WTC11 (cell line): ENCODE measurements at places on chromosomes 3 and 15. TPM values are rescaled to one million over a fixed set of nuclear protein-coding genes. Genes with fewer than 3 reads are reported as not detected.

The ANKDD1A gene
- total RNA-seq, result 6.1 to 7.9 TPM (median 7.4 TPM) in 3 replicates

The GOLGA8R gene
- 0.23 to 0.50 TPM (median 0.50 TPM) in 3 replicates for total RNA-seq

The GPX1 gene
- 305 to 323 TPM (median 321 TPM) in 3 replicates for total RNA-seq

The TLR9 gene
- not detected in 3 replicates for total RNA-seq

The CACNA2D2 gene
- 22.0 to 23.4 TPM (median 22.3 TPM) in 3 replicates for total RNA-seq

DNA sequence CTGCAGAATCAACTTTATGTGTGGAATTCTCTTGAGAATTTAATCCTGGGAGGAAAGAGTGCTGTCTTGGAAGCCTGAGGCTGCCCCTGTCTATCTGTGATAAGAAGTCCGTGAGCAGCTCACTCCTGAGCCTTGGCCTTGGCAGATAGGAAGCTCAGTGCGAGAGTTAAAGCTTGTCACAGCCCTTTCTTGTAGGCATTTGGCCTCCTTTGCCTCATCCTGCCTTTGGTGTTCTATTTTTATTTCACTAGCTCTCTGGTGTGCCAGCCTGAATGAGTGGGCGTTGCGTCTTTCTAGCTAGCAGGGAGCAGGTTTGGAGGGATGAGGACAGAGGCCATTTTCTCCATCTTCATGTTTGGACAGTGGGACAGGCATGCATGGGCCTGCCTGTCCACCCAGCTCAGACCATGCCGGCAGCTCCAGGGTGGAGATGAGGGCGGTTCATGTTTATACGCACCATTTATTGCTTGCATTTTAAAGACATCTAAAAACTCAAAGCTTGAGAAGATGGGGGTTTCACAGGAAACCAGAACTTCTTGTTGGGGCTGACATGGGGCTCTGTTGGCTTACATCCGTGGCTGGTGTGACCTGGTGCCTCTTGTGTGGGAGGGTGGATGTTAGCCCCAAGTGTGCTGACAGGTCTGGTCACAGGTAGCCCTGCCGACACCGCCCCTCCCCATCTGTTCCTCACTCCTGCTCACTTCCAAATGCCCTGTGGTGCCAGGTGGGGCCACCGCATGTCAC is 29.8 kb downstream of the IRAK2 start:
- no peak for DNase-seq
- peaks cover 8% of the 10 kb centered on the region for H3K4me1 ChIP-seq
- no peaks in the 10 kb centered on the region for H3K36me3 ChIP-seq
- peak overlapping the region; percentile 78 for H3K27ac ChIP-seq
- H3K27me3 ChIP-seq, result no peaks in the 10 kb centered on the region
- no peak overlapping the region for H3K4me3 ChIP-seq

DNA sequence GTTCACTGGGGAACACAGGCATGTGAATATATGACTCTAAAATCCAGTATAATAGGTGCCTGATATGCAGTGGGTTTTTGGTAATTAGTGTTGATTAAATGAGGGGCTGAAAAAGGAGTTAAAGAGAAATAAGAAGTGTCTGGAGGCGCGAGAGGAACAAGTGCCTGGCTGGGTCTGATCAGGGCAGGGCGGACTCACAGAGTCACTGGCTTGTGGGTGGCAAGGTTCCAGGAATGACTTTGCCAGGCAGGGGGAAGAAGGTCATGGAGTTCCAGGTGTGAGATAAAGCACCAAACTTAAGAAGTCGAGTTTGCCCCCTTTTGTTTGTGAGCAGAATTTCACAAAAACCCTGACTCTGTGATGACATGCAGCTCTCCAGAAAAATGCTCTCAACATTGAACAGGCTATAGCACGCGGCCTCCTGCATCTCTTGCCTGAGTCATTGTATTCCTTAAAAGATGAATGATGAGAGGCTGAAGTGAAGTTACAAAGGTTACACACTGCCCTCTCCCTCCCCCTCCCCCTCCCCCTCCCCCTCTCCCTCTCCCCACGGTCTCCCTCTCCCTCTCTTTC is 63.0 kb upstream of the LMCD1 start:
- H3K4me3 ChIP-seq, result no peak overlapping the region
- no peak for DNase-seq
- H3K36me3 ChIP-seq, result peaks cover 8% of the 10 kb centered on the region

DNA sequence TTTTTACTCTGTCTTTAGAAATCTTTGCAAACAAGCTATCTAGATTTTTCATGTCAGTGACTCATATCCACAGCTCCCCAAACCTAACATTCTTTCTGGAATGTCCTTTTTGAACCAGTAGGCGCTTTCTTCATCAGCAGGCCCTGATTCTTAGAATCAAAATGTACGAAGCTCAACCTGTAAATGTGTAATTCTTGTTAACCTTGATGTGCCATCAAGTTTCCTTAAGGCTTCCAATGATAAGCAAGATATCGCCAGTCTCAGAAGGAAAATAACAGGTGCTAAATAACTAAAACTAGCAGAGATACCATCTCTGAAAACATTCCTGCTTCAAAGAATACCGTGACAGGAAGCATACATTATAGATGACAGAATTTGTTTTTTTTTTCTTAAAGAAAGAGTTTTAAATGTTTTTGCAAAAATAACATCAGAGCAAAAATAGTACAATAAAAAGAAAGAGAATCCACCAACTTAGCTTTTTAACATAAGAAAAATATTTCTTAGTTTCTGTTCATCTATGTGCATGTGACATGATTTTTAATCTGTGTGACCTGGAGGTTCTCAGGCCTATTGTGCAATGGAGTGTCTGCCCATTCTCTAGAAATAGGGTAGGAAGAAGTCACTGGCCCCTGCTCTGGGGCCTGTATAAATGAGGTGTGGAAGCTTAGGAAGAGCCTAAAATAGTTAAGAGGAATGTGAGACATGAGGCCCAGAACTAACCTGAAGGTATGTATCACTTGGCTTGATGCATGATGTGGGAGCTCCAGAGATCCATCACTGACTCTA is 14.7 kb upstream of the SECISBP2L start:
- no peak overlapping the region for H3K27ac ChIP-seq
- no peaks in the 10 kb centered on the region for H3K36me3 ChIP-seq
- no peak for DNase-seq
- H3K4me3 ChIP-seq, result no peak overlapping the region

DNA sequence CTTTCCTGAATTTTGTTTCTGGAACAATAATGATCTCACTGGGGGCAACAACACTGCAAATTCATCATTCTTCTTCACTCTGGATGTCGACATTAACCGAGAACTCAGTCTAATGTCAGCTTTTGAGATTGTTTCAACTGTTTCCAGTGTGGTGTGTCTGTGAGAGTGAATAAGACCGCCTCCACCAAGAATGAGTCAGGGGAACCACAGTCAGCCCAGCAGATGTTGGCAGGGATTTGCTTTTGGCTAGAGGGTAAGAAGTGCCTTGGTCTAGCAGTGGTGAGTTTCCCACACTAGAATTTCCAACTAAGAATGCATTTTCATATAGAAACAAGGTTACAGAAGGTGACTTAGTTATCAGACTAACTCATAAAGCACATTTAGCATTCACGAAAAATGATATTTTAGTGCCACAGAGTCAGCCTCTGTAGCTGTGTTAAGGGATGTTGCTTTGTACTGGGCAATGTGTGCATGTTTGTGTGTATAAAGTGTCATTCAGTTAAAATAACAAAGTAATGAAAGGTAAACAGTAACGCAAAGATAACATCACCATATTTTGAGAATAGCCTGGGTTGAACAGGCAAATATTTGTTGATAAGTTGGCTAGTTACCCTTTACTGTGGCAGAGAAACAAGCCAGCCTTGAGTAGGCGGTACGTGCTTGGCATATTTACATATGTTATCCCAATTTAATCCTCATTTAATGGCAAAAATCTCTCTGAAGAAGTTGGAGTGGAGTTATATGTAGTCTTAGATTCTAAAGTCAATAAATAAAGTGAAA is 33.8 kb downstream of the DRD3 start:
- peaks cover 3% of the 10 kb centered on the region; the same call in 1 of the 2 replicates for H3K27me3 ChIP-seq
- peaks cover 5% of the 10 kb centered on the region for H3K4me1 ChIP-seq
- H3K36me3 ChIP-seq, result no peaks in the 10 kb centered on the region
- no peak overlapping the region for H3K4me3 ChIP-seq

- H3K4me1 ChIP-seq, result peaks cover 7% of the 10 kb centered on the region
- DNase-seq, result no peak
- no peaks in the 10 kb centered on the region for H3K27me3 ChIP-seq
- no peaks in the 10 kb centered on the region for H3K36me3 ChIP-seq
Measured at GRCh38 chr3:41716471-41716870, 245.4 kb downstream of the ULK4 start.

DNA sequence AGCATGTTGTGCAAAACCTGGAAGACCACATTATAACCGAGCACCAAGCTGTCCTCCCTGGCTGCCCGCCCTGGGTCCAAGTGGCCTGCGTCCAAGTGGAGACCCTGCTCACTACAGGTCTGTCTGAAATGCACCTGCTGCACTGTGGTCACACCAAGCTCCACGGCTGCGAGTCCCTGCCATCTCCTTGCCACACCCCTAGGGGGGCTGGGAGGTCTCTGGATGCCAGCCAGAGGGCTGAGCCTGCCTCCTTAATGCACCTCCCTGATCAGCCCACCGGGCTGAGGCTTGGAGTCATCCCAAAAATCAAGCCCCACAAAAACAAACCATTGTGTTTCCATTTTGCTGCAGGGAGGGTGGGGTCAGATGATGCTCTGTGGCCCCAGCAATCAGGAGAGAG is 187.1 kb downstream of the MEGF11 start:
- H3K27ac ChIP-seq, result no peak overlapping the region
- H3K36me3 ChIP-seq, result no peaks in the 10 kb centered on the region
- no peaks in the 10 kb centered on the region for H3K27me3 ChIP-seq

GRCh38 chr15:78192826-78193594 is 41.4 kb downstream of the ACSBG1 start:
- H3K27me3 ChIP-seq, result no peaks in the 10 kb centered on the region
- H3K36me3 ChIP-seq, result no peaks in the 10 kb centered on the region
- DNase-seq, result no peak

GRCh38 chr3:15633159-15633558 is 31.6 kb downstream of the BTD start:
- no peak for DNase-seq
- peak overlapping the region; percentile 26 for H3K4me3 ChIP-seq
- H3K27ac ChIP-seq, result no peak overlapping the region

GRCh38 chr15:94287794-94288246 is 56.5 kb downstream of the MCTP2 start:
- H3K27ac ChIP-seq, result no peak overlapping the region
- peaks cover 9% of the 10 kb centered on the region for H3K36me3 ChIP-seq
- no peak for DNase-seq
- peaks cover 29% of the 10 kb centered on the region for H3K4me1 ChIP-seq
